Foreskin melanocyte (primary cell): ENCODE measurements at places on chromosomes 5 and 9.

GRCh38 chr5:55694152-55694830 lies 17.8 kb downstream of the SLC38A9 start:
- DNase-seq = no peak

GRCh38 chr9:132142924-132143323 lies 18.9 kb upstream of the NTNG2 start:
- no peak for DNase-seq

- no peak for DNase-seq
These were observed 29.5 kb upstream of the RAPGEF1 start for GRCh38 chr9:131769361-131769760.

DNA sequence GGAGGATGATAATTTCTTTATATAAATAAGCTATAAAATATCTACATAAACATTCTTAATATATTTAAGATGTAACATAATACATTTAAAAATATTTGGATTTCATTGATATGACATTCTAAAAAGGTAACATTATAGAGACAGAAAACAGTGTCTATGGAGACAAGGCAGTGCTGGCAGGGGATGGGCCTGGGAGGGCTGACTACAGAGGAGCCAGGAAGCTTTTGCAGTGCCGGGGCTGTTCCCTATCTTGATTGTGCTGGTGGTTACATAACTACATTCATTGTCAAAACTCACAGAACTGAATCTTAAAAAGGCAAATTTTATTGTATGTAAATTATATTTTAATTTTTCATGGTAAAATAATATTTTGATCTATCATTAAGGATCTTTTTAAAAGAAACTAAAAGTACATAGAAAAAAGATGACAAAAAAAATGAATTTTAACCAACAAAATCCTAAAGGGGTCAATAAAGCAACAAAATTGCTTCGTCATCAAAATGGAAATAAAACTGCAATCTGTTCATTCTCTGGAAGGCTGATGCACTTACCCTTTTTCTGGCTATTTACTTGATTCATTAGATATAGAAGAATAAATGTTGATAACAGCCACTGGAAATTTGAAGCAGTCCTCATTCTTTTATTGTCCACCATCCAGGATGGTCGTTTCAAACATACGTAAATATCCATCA lies 26.3 kb downstream of the LIFR start:
- no peak for DNase-seq

GRCh38 chr9:90515510-90515909 lies 127.1 kb downstream of the DIRAS2 start:
- no peak for DNase-seq

DNA sequence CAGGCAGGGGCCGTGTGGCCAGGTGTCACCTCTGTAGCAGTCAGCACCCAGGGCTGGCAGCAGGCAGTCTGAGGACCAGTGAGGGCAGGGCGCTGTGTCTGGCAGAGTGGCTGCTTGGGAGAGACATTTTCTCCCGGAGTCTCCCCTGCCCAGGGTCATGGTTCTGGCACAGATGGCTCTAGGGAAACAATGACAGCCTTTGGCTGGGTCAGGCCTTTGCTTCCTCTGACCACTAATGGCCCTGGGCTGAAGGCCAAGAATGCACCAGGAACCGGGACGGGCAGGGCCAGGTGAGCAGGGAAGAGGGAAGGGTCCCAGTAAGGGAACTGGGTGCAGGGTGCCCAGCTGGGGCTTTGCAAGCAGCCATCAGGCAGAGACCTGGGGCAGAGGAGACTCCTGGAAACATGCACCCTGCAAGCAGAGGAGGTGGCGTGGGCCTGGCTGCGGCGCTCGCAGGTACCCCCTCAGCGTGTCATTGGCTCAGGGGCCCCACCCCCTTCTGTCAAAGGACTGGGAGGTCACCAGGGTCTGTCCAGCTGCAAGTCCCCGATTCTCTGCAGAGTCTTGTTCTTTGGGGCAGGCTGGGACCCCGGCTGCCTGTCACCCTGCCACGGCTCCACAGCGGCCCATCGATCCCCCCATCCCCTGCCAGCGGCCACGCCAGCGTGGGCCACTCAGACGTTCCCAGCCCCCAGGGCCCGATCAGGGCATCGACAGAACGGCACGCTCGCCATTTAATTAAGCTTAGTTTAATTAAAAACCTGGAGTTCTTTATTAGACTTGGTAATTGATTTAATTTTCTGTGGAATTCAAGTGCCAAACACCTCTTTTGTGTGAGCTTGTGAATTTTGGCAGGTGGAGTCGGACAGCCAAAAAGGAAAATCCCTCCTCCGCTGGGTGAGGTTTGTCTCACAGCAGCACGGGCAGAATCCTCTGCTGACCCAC lies 18.9 kb upstream of the TMEM250 start:
- DNase-seq = no peak

- no peak for DNase-seq
These were observed 9.9 kb downstream of the MLANA start for GRCh38 chr9:5900622-5901021.

GRCh38 chr9:127501821-127502343 lies 50.6 kb downstream of the LRSAM1 start:
- no peak for DNase-seq

DNA sequence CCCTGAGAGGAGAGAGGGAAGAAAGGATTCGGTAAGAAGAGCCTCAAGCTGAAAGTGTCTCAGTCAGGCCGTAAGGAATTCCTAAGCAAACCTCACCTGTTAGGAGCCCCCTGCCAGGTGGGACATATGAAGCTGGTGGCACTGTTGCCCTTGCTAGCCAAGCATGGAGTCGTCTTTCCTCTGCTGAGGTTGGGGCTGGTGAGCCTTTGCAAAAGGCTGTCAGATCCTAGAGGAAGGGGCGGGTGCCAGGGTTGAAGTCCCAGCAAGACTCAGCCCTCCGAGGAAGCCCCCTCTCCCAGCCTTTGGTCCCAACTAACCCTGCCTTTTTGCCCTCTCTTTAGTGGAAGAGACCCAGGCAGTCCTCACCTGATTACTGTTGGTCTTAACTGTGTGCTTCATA lies 5.5 kb upstream of the SMIM32 start:
- DNase-seq = no peak

DNA sequence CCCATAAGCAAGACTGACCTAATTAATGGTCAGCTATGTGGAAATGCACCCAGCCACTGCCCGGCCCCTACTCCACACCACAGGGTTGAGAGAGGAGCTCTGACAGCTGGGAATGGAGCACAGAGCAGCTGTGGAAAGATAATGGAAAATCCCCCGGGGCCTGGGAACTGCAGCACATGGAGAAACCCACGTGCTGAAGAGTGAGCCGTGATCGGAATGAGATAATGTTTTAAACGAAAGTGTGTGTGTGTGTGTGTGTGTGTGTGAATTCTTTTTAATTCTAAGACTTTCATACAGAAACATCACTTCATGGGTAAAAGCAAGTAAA lies 13.1 kb upstream of the SLC12A7 start:
- DNase-seq = peak; percentile 83

DNA sequence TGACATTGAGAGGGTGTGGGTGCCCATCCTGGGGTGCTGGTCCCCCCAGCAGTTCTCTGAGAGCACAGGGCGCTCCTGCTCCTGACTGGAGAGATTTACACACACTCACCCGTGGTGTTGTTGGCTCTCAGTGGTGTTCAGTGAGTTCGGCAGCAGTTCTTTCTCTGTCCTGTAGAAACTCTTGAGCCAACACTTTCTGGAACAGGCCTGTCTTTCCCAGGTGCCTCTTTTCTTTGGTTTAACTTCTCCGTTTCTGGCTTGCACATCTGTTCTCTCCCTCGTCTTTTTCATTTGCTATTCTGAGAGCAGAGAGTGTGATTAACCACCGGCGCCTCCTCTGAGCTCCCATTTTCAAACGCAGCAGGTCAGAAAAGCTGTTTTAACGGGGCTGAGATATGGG lies 284.5 kb downstream of the IRX2 start:
- DNase-seq = no peak

- DNase-seq = peak; percentile 13
These were observed 546 bp downstream of the DNAJB5 start for GRCh38 chr9:34989946-34990635.

DNA sequence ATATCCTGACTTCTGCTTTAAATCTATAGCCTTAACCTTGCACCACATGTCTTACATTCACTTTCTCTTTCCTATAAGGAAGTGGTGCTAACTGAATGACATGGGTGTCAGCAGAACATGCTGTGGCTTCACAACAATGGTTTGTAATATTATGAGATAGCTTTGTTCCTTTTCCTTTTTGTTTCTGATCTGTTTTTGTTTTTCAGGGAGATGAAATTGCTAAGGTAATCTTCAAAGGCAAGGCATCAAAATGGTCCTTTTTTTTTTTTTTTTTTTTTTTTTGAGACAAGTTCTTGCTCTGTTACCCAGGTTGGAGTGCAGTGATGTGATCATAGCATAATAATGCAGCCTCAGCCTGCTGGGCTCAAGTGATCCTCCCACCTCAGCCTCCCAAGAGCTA lies 53.6 kb upstream of the RANBP6 start:
- DNase-seq = no peak

DNA sequence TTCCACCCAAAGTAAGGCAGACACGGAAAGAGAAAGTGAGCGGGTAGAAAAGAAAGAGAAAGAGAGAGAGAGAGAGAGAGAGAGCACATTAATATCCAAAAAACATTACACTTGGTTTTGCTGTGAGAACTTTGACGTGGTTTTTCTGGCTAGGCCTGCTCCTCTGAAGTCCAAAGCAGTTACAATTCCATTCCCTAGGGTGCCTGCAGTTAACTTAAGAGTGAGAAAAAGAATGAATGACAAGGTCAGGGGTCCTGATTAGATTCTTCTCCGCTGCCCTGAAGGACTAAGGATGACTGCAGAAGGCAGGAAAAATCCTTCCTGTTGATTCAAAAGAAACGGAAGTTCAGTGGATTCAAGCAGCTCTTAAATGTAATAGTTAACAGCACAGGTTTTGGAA lies 589.8 kb downstream of the PRELID2 start:
- no peak for DNase-seq

DNA sequence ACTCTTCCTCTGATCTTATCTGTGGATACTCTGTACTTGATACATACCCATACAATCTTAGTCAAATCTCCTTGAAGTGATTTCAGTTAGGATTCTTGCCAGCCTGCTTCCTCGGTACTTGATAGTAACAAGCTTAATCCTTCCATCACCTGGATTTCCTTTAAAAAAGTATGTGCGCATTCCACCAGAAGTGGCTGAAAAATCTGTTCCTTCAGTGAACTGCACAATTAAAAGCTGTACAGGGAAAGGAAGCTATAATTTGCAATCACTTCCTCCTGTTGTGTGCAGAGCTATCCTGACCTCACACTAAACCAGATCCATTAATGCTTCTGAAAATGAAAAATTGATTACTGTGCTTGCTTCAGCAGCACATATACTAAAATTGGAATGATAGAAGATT lies 47.3 kb downstream of the PWWP2A start:
- no peak for DNase-seq

GRCh38 chr5:158905281-158905680 lies 194.4 kb downstream of the EBF1 start:
- DNase-seq = no peak

GRCh38 chr9:93258419-93258817 lies 74.5 kb downstream of the WNK2 start:
- DNase-seq = no peak

- no peak for DNase-seq
These were observed 611 bp downstream of the PCDHA3 start for GRCh38 chr5:140801494-140801841.

DNA sequence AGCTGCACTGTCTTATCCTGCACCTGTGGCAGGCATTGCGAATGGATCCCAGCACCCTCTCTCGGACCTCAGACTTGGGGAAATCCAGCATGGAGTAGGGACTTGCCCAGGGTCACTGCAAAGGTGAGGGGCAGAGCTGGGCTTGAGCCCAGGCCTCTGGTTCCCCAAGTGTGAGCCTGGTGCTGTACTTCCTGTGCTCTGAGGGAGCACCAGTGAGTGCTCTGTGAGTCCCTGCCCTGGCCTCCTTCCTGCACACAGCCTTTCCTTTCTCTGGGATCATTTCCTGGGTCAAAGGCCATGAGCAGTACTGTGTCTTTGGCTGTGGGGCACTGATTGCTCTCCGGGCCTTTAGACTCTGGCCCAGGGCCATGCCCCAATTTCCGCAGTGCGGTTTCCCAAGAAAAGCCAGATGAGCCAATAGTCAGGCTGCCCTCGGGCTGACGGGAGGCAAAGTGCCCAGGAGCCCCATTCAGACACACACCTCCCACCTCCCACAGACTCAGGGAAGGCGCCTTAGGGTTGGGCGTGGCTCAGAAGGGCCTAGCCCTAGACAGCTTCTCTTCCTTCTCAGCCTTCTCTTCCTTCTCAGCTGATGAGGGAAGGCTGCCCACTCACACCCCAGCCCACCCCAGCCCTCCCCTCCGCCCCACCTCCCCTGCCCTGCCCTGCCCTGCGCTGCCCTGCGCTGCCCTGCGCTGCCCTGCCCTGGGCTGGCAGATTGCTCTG lies 23.3 kb upstream of the TRIM14 start:
- no peak for DNase-seq

DNA sequence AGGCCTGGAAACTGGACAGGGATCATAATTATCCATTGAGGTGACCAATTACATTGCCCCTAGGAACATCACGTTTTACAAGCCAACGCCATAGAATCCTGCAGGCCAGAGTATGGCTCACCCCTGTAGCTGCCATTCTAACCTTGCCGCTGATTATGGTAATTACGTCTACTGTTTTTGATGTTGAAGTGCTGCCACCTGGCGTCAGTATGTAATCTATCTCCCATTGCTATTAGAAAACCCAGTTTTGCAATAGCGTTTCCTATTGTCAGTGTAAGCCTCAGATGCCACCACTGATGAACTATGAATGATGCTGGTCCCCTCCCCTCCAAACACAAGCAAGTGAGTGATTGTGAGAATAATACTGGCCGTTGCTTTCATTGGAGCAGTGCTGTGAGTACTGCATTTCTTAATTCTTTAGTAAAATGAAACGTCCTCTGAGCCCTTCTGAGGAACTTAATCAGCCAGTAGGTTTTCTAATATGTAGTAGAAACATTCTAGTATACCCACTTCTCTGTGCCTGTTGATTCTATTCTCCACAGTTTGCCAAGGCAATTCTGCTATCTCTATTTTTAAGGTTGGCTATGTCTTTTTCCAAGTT lies 100.5 kb upstream of the NMUR2 start:
- peak; percentile 40 for DNase-seq

DNA sequence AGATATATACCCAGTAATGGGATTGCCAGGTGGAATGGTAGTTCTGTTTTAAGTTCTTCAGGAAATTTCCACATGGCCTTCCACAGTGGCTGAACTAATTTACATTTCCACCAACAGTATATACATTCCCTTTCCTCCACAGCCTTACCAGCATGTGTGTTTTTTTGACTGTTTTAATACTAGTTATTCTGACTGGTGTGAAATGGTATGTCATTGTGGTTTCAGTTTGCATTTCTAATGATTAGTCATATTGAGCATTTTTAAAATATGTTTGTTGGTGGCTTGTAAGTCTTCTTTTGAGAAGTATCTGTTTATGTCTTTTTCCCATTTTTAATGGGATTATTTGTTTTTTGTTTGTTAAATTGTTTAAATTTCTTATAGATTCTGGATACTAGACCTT lies 208.9 kb downstream of the CFAP90 start:
- peak; percentile 5 for DNase-seq

- DNase-seq = peak; percentile 73
These were observed 24.4 kb downstream of the ZCCHC7 start for GRCh38 chr9:37144762-37145161.

GRCh38 chr9:72193478-72193881 lies 44.2 kb downstream of the GDA start:
- DNase-seq = no peak
